ENCODE measurements at places on chromosomes 2 and 18. TPM values are rescaled to one million over a fixed set of nuclear protein-coding genes. Genes with fewer than 3 reads are reported as not detected.

Gene IL1B
- not detected for total RNA-seq

Gene PDE1A
- total RNA-seq, result 34.9 TPM

DNA sequence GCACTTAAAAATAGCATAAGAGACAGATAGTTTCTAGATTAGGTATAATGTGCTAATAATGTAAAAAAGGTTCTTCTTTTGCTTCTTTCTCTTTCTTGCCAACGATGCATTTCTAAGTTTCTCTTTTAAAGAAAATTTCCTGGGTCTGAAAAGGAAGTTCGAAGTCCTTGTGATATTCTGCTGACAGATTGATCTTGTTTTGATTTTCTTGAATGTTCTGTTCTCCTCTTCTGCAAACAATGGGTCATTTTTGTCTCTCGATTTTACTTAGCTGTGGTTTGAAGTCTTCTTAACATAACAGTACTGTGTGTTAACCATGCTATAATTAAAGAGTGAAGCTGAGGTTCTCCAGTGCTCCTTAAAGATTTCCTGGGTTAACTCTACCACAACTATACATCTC lies 61.1 kb upstream of the ACYP2 start:
- no peak for DNase-seq

DNA sequence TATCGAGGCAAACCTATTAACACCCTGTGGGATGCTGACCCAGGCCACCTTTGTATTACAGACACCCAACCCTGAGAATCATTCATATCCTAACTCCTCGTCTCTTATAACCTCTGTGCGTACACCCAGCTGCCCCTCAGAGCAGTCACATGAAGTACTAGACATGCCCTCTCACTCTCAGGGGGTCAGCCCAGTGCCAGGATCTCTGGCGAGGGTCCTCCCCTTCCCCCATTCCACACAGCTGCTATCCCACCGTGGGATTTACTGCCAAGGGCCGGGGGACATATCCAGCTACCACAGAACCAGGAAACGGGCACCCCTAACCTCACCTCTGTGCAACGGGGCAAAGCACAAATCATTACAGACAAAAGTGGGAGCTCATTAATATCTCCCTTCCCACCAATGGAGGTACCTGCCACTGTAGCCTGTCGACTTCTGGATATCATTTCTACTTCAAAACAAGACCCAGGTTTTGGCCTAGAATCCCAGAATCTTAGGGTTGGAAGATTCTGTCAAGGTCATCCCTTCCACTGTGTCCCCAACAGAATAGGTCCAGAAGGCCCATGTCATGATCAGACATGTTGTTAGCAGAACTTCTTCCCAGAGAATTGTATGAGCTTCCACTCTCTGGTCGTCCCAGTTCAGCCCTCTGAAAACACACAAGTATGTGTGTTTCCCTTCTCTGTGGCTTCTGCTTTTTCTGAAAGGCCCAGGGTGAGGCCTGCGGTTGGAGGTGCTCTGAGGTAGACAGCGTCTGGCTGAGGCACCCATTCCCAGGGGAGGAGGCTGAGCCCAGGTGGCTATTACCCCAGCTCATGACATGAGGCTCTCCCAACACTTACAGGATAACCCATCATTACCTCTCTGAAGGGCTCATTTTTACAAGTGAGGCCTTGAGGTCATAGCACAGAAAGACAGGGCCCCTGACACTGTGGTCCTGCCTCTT lies 1.7 kb downstream of the TMBIM1 start:
- no peak for DNase-seq
